Natural killer cell treated with Interleukin-12 subunit alpha and Interleukin-12 subunit beta and Interleukin-15 and Interleukin-18, amount 100 ng/mL, for 72 hours (primary cell): ENCODE measurements at places on chromosomes 6 and 20. TPM values are rescaled to one million over a fixed set of nuclear protein-coding genes. Genes with fewer than 3 reads are reported as not detected.

The AGER gene
- 29.7 TPM for total RNA-seq

The FOXA2 gene
- not detected for total RNA-seq

The E2F3 gene
- 37.4 TPM for total RNA-seq

The KCNK15 gene
- total RNA-seq, result 0.50 TPM

The CST1 gene
- not detected for total RNA-seq

The TRIM15 gene
- not detected for total RNA-seq

The PSORS1C1 gene
- not detected for total RNA-seq

The DSTN gene
- 42.5 TPM for total RNA-seq

The B4GALT5 gene
- 62.1 TPM for total RNA-seq

The TENT5A gene
- 1.5 TPM for total RNA-seq

The TMEM244 gene
- not detected for total RNA-seq

The ZBTB46 gene
- 1.2 TPM for total RNA-seq

The NOL4L gene
- 20.0 TPM for total RNA-seq

- peak; percentile 68 for DNase-seq
These were observed at the start of gene GID8 for GRCh38 chr20:62938105-62938888. GID8 (plus strand) TSS chr20:62938147; CDS start chr20:62941503, 3,356 bp downstream.

- DNase-seq, result no peak
These were observed 65.5 kb upstream of the FYN start for GRCh38 chr6:111938710-111939109.

- DNase-seq, result no peak
These were observed 3.3 kb downstream of the NPEPL1 start for GRCh38 chr20:58695895-58696375.

GRCh38 chr6:169895926-169896761 lies 144.7 kb downstream of the ERMARD start:
- DNase-seq, result no peak

- DNase-seq, result no peak
These were observed 162.8 kb upstream of the HEY2 start for GRCh38 chr6:125586605-125587004.

DNA sequence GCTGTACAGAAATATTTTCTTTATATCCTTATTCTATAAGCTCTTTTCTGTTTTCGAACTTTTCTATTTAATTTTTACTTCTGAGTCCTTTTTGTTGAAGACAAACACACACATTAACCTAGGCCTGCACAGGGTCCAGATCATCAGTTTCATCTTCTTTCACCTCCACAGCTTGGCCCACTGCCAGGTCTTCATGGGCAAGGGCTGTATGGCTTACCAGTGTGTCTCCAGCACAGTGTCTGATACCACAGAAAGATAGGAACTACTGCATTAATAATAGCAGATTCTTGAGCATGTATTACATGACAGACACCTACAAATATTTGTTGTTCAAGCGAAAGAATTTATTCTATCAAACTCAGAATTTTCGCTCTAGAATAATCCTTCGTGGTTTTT lies 24.4 kb downstream of the QKI start:
- DNase-seq, result no peak

GRCh38 chr6:33251395-33252012 lies 20.2 kb downstream of the VPS52 start:
- DNase-seq, result peak; percentile 31

GRCh38 chr6:46325561-46326530 lies 155.1 kb upstream of the ENPP5 start:
- DNase-seq, result no peak

GRCh38 chr6:132218059-132218696 lies 183.1 kb downstream of the MOXD1 start:
- no peak for DNase-seq

GRCh38 chr20:25282796-25283195 lies 34.9 kb downstream of the PYGB start:
- DNase-seq, result no peak

GRCh38 chr6:3214898-3215297 lies 12.6 kb downstream of the TUBB2B start:
- no peak for DNase-seq

DNA sequence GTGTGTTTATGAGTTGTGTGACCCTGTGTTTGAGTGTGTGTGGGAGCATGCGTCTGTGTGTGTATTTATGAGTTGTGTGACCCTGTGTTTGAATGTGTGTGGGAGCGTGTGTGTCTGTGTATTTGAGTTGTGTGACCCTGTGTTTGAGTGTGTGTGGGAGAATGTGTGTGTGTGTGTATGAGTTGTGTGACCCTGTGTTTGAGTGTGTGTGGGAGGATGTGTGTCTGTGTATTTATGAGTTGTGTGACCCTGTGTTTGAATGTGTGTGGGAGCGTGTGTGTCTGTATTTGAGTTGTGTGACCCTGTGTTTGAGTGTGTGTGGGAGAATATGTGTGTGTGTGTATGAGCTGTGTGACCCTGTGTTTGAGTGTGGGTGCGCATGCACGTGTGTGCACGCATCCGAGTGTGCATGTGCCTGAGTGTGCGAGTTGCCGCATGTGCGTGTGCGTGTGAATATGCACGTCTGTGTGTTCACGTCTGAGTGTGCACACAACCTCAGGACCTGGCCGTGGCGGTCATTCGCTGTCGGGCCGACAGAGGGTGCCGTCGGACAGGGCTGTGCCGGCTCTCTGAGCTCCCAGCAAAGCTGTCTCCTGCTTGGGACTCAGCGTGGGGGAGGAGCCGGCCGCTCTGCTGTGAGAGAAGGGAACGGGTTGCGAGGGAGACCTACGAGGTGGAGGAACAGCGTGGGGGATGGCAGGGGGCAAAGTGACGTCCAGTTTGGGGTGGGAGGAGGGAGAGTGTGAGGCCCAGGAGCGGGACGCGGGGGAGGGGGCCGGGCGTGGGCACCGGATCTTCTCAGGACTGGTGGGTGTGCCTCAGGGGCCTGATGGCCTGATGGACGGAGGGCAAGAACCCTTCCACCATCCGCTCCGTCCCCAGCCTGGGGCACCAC lies 19.7 kb downstream of the SLC17A9 start:
- DNase-seq, result peak; percentile 81

DNA sequence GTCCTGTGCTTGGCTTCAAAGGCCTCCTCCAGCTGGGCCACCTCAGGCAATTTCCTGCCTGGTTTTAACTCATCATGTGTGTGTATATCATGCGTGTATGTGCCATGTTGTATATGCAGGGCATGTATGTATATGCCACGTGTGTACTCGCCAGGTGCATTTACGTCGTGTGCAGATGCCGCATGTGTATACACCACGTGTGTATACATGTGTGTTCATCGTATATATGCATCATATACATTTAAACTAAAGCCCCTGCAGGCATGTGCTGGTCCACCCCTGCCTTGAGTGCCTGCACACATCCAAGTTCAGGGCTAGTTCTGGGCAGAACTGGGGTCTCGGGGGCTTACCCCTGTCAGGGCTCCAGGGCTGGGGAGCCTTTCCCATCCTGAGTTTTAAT lies 54.0 kb upstream of the SMOC2 start:
- no peak for DNase-seq

- DNase-seq, result no peak
These were observed 210.9 kb upstream of the HDDC2 start for GRCh38 chr6:125512621-125513020.

GRCh38 chr6:151618717-151619116 lies 124.9 kb downstream of the CCDC170 start:
- DNase-seq, result no peak

GRCh38 chr6:53658992-53659391 lies 6.6 kb downstream of the KLHL31 start:
- no peak for DNase-seq

- DNase-seq, result no peak
These were observed 63.3 kb downstream of the YTHDF1 start for GRCh38 chr20:63152322-63153253.

GRCh38 chr6:129133770-129134192 lies 250.8 kb downstream of the LAMA2 start:
- DNase-seq, result no peak

DNA sequence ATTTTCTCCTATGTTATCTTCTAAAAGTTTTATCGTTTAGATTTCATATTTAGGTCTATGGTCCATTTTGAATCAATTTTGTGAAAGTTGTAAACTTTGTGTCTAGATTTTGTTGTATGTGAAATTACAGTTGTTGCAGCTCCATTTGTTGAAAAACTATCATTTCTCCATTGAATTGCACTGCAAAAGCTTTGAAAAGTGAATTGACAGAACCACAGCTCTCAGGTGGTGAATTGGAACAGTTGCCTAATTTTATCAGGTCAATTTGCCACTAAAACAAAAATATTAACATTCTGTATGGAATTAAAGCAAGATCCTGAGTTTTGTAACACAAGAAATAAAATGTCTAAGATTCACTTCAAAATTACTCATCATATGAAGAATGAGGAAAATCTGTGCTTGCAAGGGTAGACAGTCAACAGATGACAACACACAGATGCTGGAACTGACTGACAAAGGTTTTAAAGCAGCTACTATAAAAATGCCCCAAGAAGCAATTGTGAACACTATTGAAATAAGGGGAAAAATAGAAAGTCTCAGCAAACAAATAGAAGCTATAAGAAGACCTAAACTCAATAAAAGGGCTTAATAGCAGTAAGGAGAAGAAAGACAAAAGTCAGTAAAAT lies 346.7 kb downstream of the PAX1 start:
- DNase-seq, result no peak

DNA sequence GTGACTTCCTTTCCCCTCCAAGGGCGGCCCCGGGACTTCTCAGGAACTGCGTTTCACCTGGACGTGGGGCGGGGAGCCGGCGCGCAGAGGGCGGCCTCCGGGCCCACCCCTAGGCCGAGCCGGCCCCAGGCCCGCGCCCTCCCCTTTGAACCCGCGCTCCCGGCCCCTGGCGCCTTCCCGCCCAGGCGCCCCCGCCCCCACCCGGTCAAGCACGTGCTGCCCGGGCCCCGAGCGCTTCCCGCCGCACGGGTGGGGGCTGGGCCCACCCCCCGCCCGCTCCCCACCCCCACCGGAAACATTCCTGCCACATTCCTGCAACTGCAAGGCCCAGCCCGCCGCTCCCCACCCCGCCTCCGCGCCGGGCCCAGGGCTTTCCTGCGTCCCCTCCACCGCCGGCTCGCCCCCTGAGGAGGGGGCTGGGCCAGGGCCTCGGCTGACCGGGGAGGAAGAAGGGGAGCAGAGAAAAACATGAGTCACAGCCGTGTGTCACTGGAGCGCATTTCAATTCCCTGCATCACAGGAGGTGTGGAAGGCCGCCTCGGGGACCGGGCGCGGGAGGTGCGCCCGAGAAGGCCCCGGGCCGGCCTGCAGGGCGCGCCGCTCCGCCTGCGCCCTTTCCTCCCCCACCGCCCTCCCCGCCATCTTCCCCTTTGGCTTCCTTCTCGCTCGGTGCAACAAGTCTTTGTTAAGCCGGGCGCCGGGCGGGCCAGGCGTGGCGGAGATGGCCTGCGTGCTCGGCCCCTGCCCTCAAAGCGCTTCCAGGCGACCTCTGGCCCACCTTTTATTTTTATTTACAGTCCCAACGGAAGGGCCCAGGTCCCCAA lies 1.2 kb upstream of the HMGA1 start:
- DNase-seq, result no peak

DNA sequence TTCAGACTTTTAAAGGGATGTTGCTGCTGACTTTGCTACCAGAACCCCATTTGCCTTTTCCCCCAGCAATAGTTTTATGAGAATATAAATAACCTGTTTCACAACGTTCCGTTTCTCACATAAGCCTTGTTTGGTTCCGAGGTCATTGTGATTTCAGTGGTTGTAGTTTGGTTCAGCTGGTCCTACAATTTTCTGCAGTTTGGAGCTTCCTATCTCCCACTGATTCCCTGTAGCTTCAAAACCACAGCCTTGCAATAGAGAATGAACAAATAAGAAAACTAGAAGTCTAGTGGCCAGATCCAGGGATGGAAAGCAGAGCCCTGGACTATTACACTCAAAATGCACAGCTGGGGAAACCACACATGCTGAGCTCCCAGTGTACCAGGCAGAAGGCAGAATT lies 24.1 kb upstream of the SH3BGRL2 start:
- no peak for DNase-seq

DNA sequence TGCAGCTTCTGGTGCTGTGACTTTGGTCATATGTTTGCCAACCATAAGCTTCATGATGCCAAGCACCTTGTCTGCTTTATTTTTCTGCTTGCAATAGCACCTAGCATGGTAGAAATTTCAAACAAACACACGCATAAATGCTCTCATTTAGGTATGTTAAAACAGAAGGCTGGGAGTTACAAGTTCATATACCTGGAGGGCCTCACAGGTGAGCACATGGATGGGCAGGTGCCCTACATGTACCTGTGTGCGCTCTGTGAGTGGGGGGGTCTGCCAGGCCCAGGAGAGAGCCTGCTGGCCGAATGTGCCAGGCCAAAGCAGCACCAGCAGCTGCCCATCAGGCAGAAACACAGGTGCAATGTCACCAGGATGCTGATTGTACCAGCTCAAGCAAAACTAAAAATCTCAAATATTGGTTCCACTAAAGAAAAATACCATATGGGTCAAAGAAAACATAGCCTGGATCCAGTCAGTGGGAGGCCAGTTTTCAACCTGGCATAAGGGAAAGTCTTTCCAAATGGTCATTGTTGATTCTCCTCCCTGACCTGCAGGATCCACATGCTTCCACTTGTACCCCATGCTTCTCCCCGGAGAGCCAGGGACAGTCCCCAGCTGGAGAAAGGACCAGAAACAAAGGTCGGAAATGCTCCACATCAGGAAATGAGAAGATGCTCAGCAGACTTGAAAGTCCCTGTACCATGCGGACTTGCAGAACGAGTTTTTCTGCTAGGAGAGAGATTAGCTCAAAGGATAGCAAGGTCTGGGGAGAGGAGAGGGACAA lies 7.2 kb upstream of the PFDN4 start:
- no peak for DNase-seq

GRCh38 chr6:3324262-3324942 lies 65.7 kb downstream of the PSMG4 start:
- no peak for DNase-seq

DNA sequence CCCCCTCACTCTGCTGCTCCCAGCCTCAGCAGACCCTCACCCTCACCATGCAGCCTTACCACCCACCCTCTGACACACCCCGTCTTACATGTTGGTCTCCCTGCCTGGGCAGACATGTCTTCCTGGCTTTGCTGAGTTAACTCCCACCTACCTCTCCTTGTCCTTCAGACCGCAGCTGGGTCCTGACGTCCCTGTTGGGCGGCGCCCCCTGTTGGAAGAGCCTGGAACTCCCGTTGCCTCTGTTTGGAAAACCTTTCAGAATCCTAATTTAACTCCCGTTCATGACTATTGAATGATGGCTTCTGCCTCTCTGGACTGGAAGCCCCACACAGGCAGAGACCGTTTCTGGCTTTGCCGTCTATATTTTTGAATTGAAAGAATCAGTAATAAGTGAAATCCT lies 245.1 kb downstream of the MYLK4 start:
- no peak for DNase-seq

DNA sequence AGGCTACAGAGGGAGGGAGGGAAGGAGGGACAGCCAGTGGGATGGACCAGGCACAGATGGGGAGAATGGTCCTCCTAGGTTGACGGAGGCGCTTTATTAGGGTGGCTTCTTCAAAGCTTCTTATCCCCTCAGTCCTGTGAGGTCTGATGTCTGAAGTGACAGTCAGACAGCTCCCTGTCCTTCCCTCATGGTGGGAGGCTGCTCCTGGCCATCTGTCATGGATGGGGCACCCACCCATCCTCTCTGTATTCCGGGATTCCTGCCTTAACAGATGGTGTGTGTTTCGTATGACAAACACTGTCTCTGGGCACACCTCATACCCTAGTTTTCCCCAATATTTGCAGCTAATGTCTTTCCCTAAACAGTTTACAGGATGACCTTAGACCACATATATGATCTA lies 7.9 kb downstream of the RIN2 start:
- no peak for DNase-seq
